ENCODE measurements at places on chromosomes 3 and 15.

DNA sequence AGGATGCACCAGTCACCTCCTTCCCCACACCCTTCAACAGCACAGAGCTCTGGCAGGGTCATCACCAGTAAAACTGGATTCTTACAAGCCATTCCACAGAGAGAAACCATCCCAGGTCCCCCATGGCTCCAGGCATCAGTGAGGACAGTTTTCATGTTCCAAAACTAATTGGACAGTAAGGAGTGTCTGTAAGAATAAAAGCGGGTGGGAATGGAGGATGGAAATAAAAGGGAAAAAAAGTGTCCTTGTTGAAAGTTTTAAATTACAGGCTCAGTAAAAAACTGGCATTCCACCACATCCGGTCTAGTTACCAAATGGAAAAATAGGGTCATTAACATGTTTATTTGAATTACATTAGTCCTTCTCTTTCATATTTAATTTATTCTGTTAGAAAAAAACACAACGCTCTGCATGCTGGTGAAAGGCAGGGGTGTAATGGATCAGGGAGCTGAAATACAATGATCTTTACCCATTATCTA lies 117.4 kb downstream of the TIGIT start:
- no peak for DNase-seq

GRCh38 chr3:111541911-111542483 lies at the start of gene CD96:
TSS of gene CD96 (plus strand) at chr3:111542197. CDS start at chr3:111542249, 52 bp downstream.
- no peak for DNase-seq

GRCh38 chr3:33458446-33458845 lies 18.2 kb upstream of the UBP1 start:
- DNase-seq = no peak

GRCh38 chr3:1375145-1375544 lies 282.3 kb downstream of the CNTN6 start:
- DNase-seq = no peak

- DNase-seq = no peak
These were observed 58.9 kb downstream of the SNRK start for GRCh38 chr3:43345246-43345645.

GRCh38 chr3:38404286-38404685 lies 49.4 kb upstream of the ACVR2B start:
- DNase-seq = no peak

DNA sequence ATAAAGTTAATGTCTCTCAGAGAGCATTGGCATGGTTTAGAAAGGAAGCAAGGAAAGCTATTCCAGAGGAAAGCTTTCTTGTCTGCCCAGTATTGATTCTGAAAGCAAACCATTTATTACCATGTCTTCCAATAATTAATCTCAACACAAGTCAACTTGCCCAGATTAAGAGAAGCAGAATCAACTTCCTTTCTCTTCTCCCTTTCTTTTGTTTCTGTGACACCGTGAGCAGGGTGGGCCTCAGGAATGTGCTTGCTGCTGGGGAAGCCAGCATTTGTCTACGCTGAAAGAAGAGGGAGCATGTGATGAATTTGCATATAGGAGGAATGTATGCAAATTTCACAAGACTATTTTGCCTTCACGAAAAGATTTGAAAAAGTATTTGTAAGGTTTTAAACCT lies 368.6 kb upstream of the ROPN1 start:
- no peak for DNase-seq

DNA sequence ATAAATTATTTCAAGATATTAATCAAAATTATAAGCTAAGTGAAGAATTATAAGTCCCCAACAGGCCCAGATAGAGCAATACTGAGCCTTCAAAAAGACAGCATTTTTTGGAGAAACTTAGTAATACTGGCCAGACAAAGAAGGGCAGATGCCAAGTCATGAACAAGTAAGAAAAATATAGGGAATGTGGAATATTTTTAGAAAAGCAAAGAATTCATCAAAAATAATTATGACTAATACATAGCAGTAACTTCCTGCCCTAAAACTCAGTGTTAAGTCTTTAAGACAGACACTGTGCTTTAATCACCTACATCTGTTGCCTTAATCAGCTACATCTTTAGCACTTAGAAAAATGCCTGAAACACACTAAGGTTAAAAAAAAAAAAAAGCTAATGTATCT lies 31.2 kb downstream of the DPH6 start:
- no peak for DNase-seq

- DNase-seq = no peak
These were observed 269.4 kb upstream of the ARRDC4 start for GRCh38 chr15:97691078-97691477.

DNA sequence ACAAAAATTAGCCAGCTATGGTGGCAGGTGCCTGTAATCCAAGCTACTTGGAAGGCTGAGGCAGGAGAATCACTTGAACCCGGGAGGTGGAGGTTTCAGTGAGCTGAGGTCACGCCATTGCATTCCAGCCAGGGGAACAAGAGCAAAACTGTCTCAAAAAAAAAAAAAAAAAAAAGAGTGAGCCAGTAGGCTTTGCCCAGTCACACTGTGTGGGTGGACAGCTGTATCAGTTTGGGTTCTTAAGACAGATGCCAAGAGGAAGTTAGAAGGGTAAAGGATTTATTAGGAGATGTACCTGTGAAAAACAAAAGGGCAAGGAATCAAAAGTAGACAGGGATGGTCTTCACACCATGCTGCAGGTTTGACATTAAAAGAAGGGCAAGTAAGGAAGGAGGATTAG lies 86.1 kb upstream of the CGNL1 start:
- DNase-seq = no peak

- DNase-seq = no peak
These were observed 37.4 kb downstream of the UMPS start for GRCh38 chr3:124767691-124768090.

- DNase-seq = no peak
These were observed 43.7 kb downstream of the BDH1 start for GRCh38 chr3:197511853-197512635.

DNA sequence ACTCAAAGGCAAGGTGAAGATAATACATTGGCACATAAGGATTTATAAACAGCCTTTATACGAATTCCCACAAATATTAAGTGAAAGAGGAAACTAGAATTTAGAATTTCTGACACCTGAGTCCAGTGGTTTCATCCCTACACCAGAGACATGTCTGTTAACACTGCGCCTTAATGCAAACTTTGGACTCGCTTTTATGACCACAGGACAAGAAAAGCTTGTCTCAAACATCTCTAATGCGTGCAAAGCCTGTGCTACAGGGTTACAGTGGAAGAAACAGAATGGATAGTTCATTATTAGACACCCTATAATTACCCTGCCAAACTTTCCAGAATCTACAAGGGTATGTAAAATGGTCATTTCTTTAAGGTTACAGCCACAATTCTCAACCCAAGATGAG lies 802.9 kb downstream of the GRM7 start:
- no peak for DNase-seq

- DNase-seq = no peak
These were observed 39.6 kb downstream of the KLF13 start for GRCh38 chr15:31366169-31366734.

DNA sequence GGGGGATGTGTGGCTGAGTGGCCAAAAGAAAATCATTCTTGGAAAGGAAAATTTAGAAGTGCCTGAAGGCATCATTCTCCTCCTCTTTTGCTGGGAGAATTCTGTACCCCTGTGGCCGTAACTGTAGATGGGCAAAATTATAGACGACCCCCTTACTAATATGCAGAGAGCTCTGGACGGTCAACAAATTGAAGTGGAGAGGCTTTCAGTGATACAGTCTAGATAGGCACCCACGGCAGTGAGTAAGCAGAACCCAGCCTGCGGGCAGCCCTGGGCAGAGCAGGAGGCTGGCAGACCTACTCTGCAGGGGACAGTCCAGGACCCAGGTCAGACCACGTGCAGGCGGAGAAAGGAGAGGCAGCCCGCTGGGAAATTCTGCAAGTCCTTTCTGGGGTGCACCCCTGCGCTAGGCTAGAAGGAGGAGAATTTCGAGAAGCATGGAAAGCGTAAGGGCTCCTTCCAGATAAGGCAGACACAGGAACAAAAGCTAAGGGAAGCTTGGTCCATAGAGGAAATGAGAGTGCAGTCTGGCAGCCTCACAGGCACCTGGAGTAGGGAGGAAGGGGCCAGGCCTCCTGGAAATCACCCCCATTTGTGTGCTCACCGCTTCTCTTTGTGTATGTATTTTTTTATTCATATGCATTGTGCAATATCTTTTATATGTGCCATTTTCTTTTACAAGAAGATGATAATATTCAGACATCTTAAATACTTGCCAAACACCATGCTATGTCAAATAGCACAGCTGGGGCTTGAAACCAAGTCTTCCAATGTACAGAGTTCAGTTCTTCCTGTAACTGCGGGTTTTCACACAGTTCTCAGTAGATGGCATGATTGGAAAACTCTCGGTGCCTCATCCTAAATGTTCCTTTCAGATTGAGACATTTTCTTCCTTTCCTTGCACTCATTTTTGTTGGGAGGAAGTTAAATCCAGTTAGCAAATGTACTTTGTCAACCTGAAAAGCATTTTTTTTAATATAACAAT lies 40.2 kb downstream of the LRRK1 start:
- no peak for DNase-seq

Data from AG04449 (cell line).